Right atrium auricular region (tissue), 2 donors: ENCODE measurements at places on chromosomes 4 and X. TPM values are rescaled to one million over a fixed set of nuclear protein-coding genes. Genes with fewer than 3 reads are reported as not detected.

- no peak for DNase-seq
These were observed 298.5 kb upstream of the BMP3 start for GRCh38 chr4:80732010-80732409.

DNA sequence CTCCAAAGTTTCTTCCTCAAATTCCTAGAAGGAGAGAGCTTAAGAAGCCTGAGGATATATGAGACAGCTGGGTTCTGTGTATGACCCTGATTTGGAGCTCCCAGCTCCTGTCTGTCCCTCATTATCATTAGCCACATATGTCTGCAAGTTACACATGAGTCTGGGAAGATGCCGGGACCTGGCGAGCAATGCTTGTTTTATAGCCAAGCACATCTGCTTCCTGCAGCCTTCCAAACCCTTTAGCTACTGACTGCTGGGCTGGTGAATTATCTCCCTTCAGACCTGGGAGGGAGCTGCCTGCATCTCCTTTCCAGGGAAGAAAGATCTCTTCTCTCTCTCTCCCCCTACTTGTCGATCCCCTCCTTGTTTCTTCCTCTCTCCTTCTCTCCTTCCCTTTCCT, 556.7 kb upstream of the BOD1L1 start:
- DNase-seq, result no peak

DNA sequence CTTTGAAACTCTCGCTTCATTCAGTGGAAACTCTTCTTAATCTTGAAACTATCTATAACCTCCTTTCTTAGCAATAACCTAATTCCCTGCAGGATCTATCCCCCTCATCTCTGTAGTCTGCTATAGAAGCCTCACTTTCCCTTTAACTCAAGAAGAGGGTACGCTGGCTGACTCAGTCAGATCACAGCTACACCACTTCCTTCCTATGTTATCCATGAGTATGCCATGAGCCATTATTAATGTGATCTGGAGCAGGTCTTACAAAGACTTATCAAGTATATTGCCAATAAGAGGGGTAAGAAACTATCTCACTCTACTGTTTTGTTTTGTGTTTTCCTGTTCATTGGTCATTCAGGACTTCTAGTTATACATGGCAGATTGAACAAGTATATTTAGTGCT, 165.3 kb downstream of the PJA1 start:
- no peak for DNase-seq

DNA sequence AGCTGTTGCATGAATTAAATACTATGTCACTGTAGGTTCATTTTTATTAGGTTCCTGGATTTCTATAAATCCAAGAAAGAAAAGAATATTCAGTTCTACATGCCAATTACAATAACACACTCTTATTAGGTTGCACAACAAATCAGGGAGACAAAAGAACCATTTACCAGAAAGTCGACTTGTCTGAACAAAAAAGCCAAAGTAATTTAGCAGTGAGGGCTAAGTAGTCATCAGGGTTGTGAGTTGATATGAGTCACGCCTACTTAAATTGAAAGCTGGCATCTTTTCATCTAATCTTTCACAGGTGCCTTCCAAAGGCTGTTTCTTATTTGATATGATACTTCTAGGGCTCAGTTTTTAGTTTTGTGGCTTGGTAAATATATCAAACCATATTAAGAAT, 25.4 kb upstream of the GNRHR start:
- DNase-seq, result no peak

Gene UGT8
- not detected for total RNA-seq

Gene MAGEA12
- not detected for total RNA-seq

Gene FAAH2
- total RNA-seq, result 0.44 TPM
